Right hindlimb (tissue), 1 donor: ENCODE measurements at places on chromosomes 4 and X.

DNA sequence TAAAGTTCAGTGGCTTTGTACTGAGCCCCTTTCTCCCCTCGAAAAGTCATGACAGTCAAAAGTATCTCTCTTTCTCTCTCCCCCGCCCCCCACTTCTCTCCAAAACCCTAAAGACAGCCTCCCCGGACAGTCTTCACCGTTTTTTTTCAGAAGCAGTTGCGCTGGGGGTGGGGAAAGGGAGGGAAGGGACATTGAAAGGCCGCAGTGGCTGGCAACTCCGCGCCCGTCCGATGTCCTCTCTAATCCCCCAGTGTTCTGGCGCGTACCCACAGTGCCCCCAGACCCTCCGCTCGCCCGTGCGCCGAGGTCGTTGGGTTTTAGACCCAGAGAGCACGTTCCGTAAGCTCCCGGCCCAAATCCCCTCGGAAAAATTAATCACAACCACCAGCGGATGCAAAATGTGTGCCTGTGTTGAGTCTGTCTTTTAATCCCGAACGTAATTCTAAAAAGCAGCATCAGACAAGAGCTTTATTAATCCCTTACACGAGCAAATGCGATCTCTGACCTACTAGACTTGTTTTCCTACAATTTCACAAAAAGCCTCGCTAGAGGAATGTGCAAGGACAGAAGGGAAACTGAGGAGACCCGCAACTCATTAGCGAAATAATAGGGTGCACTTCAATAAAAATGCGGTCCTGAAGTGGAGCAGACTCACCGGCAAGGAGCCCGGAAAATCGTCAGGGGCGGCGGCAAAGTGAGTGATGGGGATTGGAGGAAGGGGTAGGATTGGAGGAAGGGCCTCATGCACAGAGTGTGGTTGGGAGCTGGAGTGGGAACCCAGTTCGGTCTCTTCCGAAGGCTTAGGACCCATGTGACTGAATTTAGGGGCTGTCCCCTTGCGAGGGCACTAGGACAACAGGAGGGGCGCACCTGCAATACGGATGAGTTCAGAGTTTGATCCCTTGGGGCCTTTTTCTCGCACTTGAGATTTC lies 12.2 kb upstream of the PRDM8 start:
- DNase-seq: peak; percentile 65

GRCh38 chr4:28357990-28358389 lies 1497.3 kb downstream of the STIM2 start:
- peak; percentile 18 for DNase-seq

DNA sequence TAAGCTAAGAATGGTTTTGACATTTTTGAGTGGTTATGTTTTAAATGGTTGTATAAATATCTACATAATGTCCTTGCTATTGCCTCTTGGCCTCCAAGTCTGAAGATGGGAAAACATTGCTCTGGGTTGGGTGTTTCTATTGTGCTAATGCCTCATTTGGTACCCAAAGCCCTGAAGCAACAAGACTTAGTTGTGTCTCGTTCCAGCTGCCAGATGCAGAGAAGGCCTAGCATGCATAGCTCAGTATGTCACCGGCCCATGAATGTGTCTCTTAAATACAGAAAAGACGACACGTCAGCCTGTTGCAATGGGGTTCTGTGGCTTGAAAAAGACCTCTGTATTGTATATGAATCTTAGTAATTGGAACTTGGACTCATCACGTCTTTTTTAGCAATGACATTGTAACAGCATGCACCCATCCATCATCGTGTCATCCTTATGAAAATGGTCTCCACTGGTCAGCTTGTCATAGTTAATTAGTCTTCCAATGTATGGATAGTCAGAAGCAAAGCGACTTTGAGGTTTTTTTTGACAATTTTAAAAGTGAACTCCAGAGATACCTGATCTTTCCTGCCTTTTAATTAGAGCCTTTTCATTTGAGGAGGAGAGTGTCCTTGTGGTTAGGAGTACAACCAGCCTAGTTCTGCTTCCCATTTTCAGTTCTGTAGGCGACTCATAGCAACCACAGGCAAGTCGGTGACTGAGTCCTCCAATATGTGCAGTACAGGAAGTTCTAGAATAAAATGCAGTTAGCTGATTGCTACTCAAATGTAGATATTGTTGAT lies 126.4 kb upstream of the GATB start:
- DNase-seq: no peak

GRCh38 chrX:86421771-86422170 lies 273.5 kb downstream of the DACH2 start:
- DNase-seq: no peak

- DNase-seq: no peak
Observed at GRCh38 chr4:109967798-109968520, 55.3 kb downstream of the EGF start.

DNA sequence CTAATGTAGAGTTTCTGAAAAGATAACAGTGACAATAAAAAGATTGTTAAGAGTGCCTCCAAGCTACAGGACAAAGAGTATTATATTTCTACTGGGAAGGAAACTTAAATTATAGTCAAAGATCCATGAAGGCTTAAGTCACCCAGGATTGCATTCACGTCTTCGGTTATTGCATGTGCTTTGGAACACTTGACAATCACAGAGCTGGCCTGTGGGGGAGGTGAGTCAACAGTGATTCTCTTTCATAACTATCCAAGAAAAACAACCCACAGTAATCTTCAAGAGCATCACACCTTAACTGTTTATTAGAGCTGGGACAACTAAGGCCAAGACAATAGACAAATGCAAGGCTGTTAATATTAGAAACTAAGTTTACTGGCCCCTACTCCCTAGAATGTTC lies 40.3 kb downstream of the PDGFC start:
- DNase-seq: no peak

- no peak for DNase-seq
Observed at GRCh38 chr4:9611101-9611500, 166.9 kb downstream of the DEFB131A start.

DNA sequence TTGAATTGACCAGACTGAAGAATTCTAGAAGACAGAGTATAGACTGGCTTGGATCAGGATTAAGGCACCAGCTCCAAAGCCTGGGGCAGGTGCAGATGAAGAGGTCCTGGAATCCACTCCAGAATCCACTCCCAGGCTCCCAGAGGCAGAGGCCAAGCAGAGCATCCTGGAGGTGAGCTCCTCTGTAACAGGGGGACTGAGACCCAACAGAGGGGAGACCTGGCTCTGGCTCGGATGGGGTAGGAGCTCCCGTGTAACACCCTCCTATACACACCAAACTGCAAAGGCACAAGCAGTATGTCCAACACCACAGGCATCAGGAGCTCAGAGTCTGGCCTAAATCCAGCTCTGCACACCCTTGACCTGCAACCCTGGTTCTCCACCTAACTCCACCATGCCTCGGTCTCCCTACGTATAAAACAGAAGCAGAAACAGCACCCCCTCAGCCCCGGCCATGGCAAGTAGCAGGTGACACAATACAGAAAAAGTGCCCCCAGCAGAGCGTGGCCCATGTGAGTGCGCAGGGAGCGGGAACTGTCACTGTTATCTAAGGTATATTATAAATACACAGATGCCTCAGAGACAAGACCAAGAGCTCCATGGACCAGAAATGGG lies 14.9 kb downstream of the RNF212 start:
- no peak for DNase-seq

GRCh38 chr4:91019513-91019912 lies 892.3 kb downstream of the CCSER1 start:
- DNase-seq: no peak

DNA sequence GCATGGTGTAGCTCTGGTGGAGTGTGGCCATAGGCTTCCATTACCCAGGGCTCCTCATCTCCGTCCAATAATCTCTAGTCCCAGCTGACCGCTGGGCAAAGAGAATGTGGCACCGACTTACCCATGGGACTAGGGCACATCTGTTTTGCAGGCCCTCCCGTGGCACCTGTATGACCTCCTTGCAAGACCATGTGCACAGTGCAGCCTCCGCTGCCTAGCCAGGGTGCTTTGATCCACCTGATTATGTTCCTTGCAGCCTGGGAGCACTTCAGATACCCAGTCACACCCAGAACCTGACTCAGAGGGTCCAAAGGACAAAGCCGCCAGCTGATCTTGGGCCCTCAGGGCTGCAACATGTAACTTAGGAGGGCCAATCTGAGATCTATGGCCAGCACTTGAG lies 84.8 kb downstream of the PCDH10 start:
- DNase-seq: no peak

DNA sequence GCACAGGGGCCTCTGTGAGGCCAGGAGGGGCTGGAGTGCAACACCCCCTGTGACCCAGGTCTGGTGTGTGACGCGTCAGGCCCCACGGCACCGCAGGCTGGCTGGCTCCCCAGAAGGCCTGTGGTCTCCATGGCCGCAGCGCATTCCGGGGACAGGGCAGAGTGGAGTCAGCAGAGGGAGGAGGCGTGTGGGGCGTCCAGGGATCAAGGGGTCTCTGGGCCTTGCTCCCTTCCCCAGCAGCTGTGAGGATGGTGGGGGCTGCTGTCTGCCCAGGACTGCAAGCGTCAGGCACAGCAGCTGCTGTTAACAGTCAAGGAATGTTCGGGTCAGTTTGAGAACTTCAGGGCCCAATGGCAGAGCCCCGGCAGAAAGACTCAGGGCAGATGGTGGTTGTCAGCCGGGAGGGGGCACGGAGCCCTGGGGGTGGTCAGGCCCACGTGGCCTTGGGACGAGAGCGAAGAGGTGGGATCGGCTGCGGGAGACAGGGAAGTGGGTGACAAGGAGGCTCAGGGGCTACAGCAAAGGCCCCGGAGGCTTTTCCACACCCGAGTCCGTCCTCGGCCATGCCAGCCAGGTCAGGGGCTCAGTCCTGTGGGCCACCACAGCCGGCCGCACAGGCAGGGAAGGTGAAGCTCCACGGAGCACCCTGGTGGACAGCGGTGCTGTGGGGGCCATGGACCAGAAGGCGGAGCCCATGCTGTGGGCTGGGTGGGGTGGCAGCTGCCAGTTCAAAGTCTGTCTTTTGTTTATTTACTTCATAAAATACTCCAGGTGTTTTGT lies 18.3 kb downstream of the PCGF3 start:
- DNase-seq: peak; percentile 78

DNA sequence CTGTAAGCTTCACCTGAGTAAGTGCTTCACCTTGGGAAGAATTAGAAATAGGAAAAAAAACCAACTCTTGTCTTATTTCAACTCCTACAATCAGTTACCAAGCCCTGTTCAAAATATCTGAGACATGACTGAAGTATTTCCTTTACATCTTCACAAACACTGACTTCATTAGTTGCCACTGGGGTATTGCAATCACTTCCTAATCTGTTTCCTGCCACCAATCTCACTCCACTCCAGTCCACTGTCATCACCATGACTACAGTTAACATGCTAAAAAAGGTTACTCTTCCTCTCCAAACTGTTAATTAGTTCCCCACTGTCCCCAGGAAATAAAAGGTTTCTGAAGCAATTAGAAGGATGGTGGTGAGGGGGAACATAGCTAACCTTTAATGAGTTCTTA lies 3.3 kb upstream of the SUPT20HL1 start:
- DNase-seq: no peak

DNA sequence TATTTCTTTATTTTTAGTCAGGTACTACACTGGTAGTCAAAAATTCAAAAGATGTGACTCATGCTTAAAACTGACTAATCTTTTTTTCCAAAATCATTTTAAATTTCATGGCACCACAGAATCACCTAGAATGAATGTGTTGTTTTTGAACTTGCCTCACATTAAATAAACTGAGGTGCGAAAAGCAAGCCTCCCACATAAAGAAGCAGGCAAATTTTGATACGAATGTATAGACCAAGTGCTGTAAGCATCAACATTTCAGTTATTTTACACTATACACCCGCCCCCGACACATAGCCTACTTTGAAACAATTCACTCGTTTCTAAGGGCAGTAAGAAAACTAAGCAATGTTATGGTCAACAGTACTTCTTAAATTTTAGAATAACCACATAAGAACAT lies 94.3 kb downstream of the MRPL1 start:
- DNase-seq: no peak

GRCh38 chr4:13612569-13612968 lies 15.0 kb downstream of the BOD1L1 start:
- DNase-seq: no peak

- no peak for DNase-seq
Observed at GRCh38 chr4:139208404-139208945, 31.5 kb upstream of the ELF2 start.

- DNase-seq: no peak
Observed at GRCh38 chr4:110034026-110034393, 121.3 kb downstream of the EGF start.

- peak; percentile 87 for DNase-seq
Observed at GRCh38 chr4:123785538-123785937, 388.9 kb downstream of the SPRY1 start.

GRCh38 chrX:63349307-63349706 lies 1.8 kb downstream of the SPIN4 start:
- DNase-seq: no peak

DNA sequence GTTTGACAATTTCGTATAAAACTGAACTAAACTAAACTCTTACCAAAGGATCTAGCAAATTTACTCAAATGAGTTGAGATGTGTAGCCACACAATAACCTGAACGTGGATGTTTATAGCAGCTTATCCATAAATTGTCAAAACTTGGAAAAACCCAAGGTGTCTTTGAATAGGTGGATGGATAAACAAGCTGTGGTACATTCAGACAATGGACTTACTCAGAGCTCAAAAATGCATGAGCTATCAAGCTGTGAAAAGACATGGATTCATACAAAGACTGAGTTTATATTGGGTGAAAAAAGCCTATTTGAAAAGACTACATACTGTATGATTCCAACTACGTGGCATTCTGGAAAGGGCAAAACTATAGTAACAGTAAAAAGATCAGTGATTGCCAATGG lies 69.5 kb downstream of the LARP1B start:
- no peak for DNase-seq

DNA sequence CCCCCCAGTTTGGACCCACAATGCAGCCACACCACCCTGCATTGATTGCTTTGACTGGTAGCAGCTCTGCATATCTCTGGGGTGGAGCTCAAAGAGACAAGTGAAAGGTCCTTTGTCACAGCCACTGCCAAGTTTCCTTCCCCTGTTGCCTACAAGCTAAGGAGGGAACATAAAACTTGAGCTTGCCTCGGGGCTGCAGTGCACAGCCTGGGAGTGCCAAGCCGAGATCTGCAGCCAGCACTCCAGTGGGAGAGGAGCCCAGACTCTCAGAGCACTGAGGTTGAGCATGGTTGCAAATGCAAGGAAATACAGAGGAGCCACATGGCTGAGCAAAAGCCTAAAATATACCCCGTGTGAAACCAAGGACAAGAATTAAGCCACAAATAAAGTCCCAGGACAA lies 142.2 kb downstream of the DKK2 start:
- DNase-seq: no peak

GRCh38 chrX:15366506-15367352 lies 17.5 kb downstream of the VEGFD start:
- DNase-seq: no peak

GRCh38 chr4:146340798-146341197 lies 126.5 kb downstream of the REELD1 start:
- no peak for DNase-seq

GRCh38 chr4:42643685-42644084 lies 13.2 kb downstream of the ATP8A1 start:
- no peak for DNase-seq

DNA sequence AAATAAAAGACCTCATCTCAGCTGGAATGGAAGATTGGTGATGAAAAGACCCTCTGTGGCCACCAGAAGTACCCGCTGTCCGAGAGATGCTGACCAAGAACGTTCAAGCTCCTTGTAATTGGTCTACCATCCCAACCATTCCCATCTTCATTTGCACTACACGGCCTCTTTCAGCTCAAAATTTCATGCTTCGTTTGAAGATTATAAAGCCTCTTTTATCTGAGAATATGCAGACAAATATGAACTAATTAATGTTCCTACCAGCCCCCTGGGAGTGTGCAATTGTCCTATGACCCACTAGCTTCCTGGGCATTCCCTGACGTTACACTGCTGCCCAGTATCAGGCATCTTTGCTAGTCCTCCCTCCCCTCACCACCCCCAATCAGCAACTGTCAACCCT lies 583.7 kb downstream of the MID1IP1 start:
- no peak for DNase-seq
